ENCODE measurements at places on chromosomes 7 and 10. TPM values are rescaled to one million over a fixed set of nuclear protein-coding genes. Genes with fewer than 3 reads are reported as not detected.

- peaks cover 23% of the 10 kb centered on the region for H3K4me1 ChIP-seq
- no peaks in the 10 kb centered on the region for H3K27me3 ChIP-seq
- no peak overlapping the region for H3K4me3 ChIP-seq
- peak; percentile 11 for DNase-seq
- H3K36me3 ChIP-seq, result no peaks in the 10 kb centered on the region
- no peak overlapping the region for H3K27ac ChIP-seq
Measured at GRCh38 chr7:80719261-80719660, 80.8 kb downstream of the CD36 start.

DNA sequence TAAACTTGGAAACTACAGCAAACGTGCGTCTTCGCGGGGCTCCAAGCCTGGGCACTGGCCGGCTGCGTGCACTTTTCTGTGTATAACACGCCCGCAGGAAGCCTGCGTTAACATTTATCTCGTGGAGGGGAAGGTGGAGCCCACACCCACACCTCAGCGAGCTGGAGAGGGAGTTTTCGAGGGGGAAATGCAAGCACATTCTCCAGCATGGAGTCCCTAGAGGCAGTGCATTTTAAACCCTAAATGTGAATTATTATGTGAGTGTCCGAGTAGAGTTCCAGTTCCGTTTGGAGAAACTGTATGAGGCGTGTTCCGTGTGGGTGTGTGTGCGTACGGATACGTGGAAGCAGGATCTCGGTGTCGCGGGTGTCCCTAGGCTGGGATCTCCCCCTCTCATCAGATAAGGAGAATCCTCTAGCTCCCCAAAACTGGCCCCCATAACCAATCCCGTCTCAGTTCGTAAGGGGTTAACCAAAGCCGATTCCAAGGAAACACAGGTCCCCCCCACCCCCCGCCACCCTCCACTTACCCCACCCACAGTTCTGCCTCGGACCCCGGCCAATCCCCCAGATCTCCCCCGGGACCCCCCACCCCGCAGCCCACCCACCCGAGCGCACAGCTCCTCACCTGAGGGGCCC lies 403 bp downstream of the CDK6 start:
- no peaks in the 10 kb centered on the region for H3K27me3 ChIP-seq
- H3K4me3 ChIP-seq, result peak overlapping the region; percentile 58
- H3K36me3 ChIP-seq, result no peaks in the 10 kb centered on the region
- peak; percentile 28 for DNase-seq
- H3K4me1 ChIP-seq, result peaks cover under 1% of the 10 kb centered on the region

GRCh38 chr7:123260428-123260960 lies 60.7 kb upstream of the SLC13A1 start:
- H3K36me3 ChIP-seq, result no peaks in the 10 kb centered on the region
- H3K27me3 ChIP-seq, result no peaks in the 10 kb centered on the region
- no peaks in the 10 kb centered on the region for H3K4me1 ChIP-seq
- no peak for DNase-seq

- peaks cover 13% of the 10 kb centered on the region for H3K4me1 ChIP-seq
- no peaks in the 10 kb centered on the region for H3K27me3 ChIP-seq
- H3K36me3 ChIP-seq, result no peaks in the 10 kb centered on the region
- H3K27ac ChIP-seq, result peak overlapping the region; percentile 98
Measured at GRCh38 chr7:66845379-66846095, 75.5 kb upstream of the TMEM248 start.

GRCh38 chr7:55081472-55082227 lies 62.8 kb downstream of the EGFR start:
- no peaks in the 10 kb centered on the region for H3K27me3 ChIP-seq
- peaks cover 47% of the 10 kb centered on the region for H3K4me1 ChIP-seq
- no peak for DNase-seq
- peak overlapping the region; percentile 44 for H3K27ac ChIP-seq

GRCh38 chr7:128877756-128878120 lies 15.1 kb downstream of the ATP6V1F start:
- H3K27ac ChIP-seq, result no peak overlapping the region
- no peaks in the 10 kb centered on the region for H3K4me1 ChIP-seq
- no peak overlapping the region for H3K4me3 ChIP-seq
- H3K27me3 ChIP-seq, result no peaks in the 10 kb centered on the region
- DNase-seq, result no peak
- H3K36me3 ChIP-seq, result no peaks in the 10 kb centered on the region

GRCh38 chr10:33248638-33249037 lies 85.8 kb downstream of the NRP1 start:
- no peak overlapping the region for H3K4me3 ChIP-seq
- H3K27me3 ChIP-seq, result no peaks in the 10 kb centered on the region
- H3K36me3 ChIP-seq, result no peaks in the 10 kb centered on the region
- H3K27ac ChIP-seq, result no peak overlapping the region
- no peak for DNase-seq
- no peaks in the 10 kb centered on the region for H3K4me1 ChIP-seq

DNA sequence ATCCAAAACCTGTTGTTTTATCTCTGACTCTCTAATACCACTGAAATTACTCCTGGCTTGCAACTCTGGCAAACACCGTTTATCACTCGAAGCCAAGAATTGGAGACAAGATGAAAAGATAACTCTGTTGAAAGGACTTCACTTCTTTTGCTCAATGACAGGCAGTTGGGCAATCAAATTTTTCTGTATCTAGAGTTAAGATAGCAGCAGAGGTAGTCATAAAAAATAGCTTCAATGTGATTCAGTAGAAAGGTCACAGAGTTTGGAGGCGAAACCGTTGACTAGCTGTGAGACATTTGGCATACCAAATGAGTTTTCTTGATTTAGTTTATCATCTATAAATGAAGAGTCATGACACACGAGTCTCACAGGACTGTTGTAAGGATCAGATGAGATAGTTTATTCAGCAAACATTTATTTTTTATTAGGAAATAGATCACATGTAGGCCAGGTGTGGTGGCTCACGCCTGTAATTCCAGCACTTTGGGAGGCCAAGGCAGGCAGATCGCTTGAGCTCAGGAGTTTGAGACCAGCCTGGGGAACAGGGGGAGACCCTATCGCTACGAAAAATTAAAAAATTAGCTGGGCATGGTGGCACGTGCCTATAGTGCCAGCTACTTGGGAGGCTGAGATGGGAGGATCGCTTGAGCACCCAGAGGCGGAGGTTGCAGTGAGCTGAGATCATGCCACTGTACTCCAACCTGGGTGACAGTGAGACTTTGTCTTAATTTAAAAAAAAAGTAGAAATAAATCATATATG lies 23.6 kb downstream of the AKR1B1 start:
- no peaks in the 10 kb centered on the region for H3K27me3 ChIP-seq
- no peaks in the 10 kb centered on the region for H3K36me3 ChIP-seq
- no peaks in the 10 kb centered on the region for H3K4me1 ChIP-seq
- no peak overlapping the region for H3K4me3 ChIP-seq
- peak overlapping the region; percentile 44 for H3K27ac ChIP-seq

- no peaks in the 10 kb centered on the region for H3K4me1 ChIP-seq
- no peak overlapping the region for H3K4me3 ChIP-seq
- H3K27me3 ChIP-seq, result no peaks in the 10 kb centered on the region
- DNase-seq, result no peak
- H3K36me3 ChIP-seq, result no peaks in the 10 kb centered on the region
- H3K27ac ChIP-seq, result no peak overlapping the region
Measured at GRCh38 chr10:60675236-60675635, 103.0 kb upstream of the CDK1 start.

GRCh38 chr10:72314263-72314662 lies 40.5 kb downstream of the DNAJB12 start:
- H3K4me1 ChIP-seq, result peaks cover 39% of the 10 kb centered on the region
- no peak overlapping the region for H3K27ac ChIP-seq
- no peaks in the 10 kb centered on the region for H3K27me3 ChIP-seq
- no peaks in the 10 kb centered on the region for H3K36me3 ChIP-seq
- DNase-seq, result no peak
- H3K4me3 ChIP-seq, result no peak overlapping the region

DNA sequence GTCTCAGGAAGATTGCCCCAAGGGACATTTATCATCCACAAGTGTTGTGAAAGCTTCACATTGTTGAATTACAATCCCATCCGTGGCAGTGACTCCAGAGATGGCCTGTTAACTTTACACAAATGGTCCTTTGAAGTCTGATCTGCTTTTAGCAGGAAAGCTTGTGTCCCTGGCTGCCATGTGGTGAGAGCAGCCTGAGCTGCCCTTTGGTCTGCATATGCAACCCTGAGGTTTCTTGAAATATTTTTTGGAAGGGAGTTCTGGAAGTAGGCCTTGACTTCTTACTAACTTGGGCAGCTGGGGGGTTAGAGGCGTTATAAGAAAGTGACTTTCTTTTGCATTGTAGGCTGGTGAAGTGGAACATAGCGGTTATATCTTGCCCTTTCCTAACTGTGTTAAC lies 41.3 kb upstream of the FAM180A start:
- H3K27ac ChIP-seq, result no peak overlapping the region
- no peaks in the 10 kb centered on the region for H3K4me1 ChIP-seq
- H3K27me3 ChIP-seq, result no peaks in the 10 kb centered on the region

- no peaks in the 10 kb centered on the region for H3K4me1 ChIP-seq
- H3K4me3 ChIP-seq, result no peak overlapping the region
- no peak overlapping the region for H3K27ac ChIP-seq
- no peak for DNase-seq
- H3K27me3 ChIP-seq, result no peaks in the 10 kb centered on the region
- H3K36me3 ChIP-seq, result no peaks in the 10 kb centered on the region
Measured at GRCh38 chr10:110966146-110966545, 46.7 kb downstream of the SHOC2 start.

DNA sequence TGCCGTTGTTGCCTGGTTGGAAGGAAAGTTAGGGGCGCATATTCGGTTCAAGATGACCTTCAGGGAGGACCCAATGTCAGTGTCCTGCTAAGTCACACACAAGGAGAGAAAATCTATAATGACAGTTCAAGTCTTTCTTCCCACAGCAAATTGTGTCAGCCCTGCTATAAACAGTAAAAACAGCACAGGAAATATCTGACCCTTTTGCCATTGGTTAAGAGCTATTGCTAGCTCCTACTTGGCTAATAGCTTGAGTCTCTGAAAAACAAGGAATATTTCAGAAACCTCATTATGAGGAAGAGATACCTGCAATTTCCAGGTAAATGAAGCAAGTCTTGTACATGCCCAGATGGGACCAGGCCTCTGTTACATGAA lies 175.6 kb downstream of the SKIDA1 start:
- no peaks in the 10 kb centered on the region for H3K36me3 ChIP-seq
- no peak overlapping the region for H3K4me3 ChIP-seq
- peak overlapping the region; percentile 54 for H3K27ac ChIP-seq

The LBX1 gene
- 0.33 TPM for polyA plus RNA-seq

The CYP3A4 gene
- polyA plus RNA-seq, result 25.6 TPM

The AZGP1 gene
- 44.3 TPM for polyA plus RNA-seq

The SPDYE9 gene
- polyA plus RNA-seq, result 0.38 TPM

The XRCC2 gene
- 1.2 TPM for polyA plus RNA-seq

The EPO gene
- polyA plus RNA-seq, result not detected

The SRGN gene
- polyA plus RNA-seq, result 0.36 TPM

The ASCC1 gene
- 31.8 TPM for polyA plus RNA-seq

The COBL gene
- 8.6 TPM for polyA plus RNA-seq
